ENCODE measurements at places on chromosomes 6 and 20.

GRCh38 chr6:19415605-19416326, 421.4 kb upstream of the ID4 start:
- DNase-seq: no peak

DNA sequence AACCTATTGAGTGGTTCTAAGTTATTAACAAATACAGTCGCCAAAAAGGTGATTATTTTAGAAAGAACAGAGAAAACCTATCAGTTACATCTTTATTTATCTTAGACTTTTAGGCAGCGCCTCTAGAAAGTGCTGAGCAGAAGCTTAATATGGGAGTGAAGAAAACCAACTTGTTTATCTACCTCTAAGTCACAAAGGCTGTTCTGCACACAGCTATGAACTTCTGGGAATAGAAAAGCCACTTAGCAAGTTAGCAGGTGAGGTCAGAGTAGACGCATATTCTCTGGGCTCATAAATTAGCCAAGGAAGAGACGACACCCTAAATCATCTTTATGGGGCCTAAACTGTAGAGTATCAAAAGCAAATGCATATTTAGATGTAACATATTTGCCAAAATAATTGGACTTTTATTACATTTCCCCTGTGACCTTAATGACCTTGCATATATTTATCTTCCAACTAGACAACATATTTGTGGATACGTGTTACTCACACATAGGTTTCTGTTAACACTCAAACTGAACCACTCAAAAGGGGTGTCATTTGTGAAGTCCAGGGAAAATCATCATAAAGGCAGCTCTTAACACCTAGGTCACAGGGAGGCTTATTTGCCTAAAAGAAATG, 267.1 kb downstream of the ADGB start:
- DNase-seq: no peak

- DNase-seq: no peak
Measured at GRCh38 chr20:54820392-54820791, 345.0 kb downstream of the DOK5 start.

- DNase-seq: no peak
Measured at GRCh38 chr6:166305562-166306117, 2.6 kb downstream of the PRR18 start.

- no peak for DNase-seq
Measured at GRCh38 chr6:102488729-102489128, 1095.2 kb downstream of the GRIK2 start.

- DNase-seq: peak; percentile 22
Measured at GRCh38 chr6:158047563-158048323, 66.1 kb downstream of the SYNJ2 start.

DNA sequence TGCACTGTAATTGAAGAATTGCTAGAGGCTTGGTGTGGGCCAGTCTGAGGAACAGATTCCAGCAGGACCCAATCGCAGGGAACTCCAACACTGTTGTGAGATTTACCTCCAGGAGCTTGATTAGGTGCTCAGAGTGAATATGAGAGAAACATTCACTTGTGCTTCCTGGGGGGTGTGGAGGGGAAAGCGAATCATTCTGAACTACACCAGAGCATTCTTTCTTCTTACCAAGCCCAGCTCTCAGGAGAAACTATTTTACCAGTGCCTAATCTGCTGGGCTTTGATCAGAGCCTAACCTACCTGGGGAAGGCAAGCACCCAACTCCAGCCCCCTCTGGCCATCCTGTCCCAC, 7.4 kb upstream of the SIRPB1 start:
- DNase-seq: no peak

- no peak for DNase-seq
Measured at GRCh38 chr6:137210903-137211302, 8.3 kb downstream of the IFNGR1 start.

DNA sequence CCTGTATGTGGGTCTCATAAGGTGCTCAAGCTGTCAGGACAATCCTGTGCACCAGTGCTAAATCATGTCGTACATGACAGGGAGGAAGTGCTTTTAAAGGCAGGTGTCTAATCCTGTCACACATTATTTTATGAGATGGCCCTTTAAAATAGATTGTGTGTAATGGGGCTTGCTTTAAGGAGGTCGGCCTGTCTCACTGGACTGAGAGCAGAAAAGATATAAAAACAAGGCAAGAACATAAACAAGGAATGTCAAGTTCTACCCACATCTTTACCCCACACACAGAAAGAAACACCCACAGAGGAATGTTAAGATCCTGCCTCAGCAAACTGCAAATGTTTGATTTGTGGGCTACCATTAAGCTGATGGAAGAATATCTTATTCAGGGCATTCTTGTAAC, 279.0 kb downstream of the FOXA2 start:
- DNase-seq: no peak

- no peak for DNase-seq
Measured at GRCh38 chr6:167832497-167833395, 6.0 kb downstream of the AFDN start.

DNA sequence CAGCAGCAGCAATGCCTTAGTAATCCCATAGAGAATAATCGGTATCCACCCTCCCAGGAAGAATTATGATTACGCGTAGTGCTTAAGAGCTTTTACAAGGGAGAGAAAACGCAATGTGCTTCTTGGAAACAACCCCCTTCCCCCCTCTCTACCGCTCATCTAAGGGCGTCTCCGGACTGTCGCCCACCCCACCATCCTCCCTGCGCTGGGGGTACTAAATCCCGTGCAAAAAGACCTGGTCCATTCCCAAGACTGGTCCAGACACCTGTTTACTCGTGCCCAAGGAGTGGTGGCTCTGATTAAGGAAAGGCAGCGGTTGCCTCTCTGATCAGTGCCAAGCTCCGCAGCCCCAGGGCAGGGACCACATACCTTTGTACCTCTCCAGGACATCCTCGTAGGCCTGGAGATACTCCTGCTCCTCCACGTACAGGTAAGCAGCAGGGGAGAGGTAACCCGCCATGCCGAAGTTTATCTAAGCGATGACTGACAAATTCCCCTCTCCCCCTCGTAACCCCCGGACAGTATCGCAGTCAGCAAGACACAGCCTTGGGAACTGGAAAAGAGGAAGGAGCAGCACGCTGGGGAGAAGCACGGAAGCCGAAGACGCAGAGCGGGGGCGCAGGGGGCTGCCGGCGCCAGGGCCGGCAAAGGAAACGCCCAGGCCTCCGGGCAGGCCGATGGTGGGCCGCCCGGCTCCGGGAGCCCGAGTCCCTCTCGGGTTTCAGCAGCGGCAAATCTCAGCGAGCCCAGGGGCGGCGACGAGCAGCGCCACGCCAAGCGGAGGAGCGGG, 112.0 kb upstream of the BEND6 start:
- peak; percentile 22 for DNase-seq

DNA sequence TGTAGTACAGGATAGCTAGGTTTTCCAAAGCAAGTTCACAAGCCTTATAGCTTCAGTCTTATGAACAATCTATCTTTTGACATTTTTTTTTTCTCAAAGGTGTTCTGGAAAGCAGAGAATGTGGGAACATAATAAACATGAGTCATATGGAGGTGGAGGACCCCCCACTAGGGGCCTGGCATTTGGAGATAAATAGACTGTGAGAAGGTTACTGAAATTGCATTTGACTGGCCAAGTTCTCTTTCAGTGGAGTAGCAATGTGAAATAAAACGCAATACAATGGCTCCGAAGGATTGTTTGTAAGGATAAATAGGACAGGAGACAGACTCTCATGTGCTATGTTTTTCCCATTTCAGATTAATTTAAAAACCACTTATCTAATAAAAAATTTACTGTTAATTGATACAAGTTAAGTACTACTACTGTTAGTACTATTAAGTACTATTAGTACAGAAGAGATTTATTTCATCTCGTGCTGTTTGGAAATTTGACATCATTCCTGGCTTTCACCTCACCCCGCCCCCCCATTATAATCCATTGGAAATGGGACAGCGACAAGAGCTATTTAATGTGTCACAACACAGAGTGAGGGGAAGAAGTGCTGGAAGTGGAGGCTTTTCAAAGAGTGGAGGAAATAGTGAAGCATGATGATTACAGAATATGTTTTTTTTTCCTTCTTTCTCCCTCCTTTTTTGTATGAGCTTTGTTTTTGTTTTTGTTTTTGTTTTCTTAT, 122.6 kb upstream of the ID4 start:
- DNase-seq: no peak

- DNase-seq: no peak
Measured at GRCh38 chr20:53202777-53203176, 230.6 kb downstream of the TSHZ2 start.

GRCh38 chr20:36392989-36393388, 86.8 kb downstream of the DLGAP4 start:
- no peak for DNase-seq

- no peak for DNase-seq
Measured at GRCh38 chr6:121652223-121652622, 216.8 kb downstream of the GJA1 start.

GRCh38 chr6:87396595-87397392, 11.0 kb upstream of the CFAP206 start:
- DNase-seq: no peak

DNA sequence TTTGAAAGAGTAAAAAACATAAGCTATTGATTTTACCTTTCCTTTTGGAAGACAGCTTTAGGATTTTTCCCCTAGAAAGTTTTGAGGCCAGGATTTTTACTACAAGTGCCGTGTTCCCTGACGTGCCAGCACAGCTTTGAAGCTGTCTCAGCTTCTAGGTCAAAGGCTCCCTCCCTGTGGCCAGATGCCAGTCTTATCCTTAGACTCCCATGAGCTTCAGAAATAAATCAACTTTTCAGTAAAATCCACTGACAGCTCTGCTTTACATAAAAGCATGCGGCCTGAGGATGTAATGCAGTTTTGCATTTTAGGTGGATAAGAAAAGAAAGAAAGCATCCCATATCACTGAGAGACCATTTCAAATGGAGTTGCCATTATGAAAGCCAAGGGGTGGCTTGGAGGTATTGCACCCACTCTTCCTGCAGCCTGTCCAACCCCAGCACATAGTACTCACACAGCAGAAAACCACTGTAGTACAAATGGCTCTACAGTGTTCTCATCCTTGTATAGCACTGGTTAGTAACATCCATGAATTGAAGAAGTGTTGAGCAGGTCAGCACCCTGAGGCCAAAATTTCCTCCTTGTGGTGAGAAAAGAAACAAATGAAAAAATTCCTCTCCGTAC, 15.2 kb upstream of the ATXN1 start:
- DNase-seq: no peak

- DNase-seq: no peak
Measured at GRCh38 chr6:116087437-116088027, 13.1 kb upstream of the NT5DC1 start.

DNA sequence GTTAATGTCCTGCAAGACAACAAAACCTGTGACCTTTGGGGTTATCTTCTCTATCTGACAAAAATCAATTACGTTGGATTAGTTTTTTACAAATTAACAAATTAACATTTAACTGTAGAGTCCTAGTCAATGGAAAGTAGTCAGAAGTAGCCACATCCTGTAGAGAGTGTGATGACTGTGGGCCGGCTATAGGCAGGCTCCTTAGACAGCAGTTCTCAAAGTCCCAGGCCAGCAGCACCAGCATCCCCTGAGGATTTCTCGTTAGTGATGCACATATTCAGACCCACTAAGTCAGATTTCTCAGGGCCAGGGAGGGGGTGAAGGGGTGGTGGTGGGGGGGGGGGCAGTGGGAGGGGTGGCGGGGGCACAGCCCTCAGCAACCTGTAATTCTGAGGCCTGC, 37.2 kb downstream of the ZNF341 start:
- no peak for DNase-seq

DNA sequence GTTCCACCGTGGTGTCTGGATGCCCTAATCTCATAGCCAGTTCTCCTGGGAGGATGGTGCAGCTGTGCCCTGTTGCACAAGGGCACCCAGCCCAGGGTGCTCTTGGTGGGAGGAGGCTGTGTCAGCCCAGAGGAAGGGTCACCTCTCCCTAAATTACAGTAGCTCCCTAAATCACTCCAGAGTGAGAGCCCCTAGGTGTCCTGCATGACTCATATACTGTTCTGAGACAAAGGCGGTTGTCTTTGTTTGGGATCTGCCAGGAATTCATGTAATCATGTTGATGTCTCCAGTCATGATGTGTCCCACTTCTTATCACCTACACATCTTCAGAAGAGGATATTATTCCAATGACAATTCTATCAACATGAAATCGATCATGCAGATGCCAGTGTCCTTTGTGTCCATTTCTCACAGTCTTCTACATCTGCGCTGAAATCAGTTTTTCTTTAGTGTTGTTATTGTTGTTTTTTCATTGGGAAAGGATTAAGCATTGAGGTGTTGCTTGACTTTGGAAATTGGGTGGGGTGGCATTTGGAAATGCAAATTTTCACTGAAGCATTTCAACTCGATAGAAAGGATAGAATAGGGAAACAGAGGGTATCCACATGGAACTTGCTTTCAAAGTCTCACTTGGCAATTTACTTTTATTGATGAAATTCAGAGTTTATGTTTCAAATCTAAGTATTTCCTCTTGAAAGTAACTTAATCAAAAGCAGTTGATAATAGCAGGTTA, 19.5 kb downstream of the PERP start:
- no peak for DNase-seq

- no peak for DNase-seq
Measured at GRCh38 chr20:48339986-48340882, 487.6 kb downstream of the PREX1 start.

DNA sequence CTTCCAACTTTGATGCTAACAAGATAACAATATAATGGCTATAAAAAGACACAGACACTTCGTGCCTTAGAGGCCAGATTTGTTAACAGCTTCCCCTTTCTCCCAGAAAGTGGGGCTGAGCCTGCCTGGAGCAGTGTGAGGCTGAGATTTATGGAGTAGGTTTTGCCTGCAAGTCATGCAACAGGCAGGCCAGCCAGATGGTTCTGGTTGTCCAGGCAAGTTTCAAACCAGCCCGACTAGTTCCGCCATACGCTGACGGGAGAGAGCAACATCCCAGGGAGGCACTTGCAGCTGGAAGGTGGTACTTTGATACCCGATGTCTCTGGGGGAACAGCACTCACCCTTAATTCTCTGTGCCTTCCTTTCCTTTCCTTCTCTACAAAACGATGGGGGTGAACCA, 81.3 kb upstream of the NAA20 start:
- no peak for DNase-seq

DNA sequence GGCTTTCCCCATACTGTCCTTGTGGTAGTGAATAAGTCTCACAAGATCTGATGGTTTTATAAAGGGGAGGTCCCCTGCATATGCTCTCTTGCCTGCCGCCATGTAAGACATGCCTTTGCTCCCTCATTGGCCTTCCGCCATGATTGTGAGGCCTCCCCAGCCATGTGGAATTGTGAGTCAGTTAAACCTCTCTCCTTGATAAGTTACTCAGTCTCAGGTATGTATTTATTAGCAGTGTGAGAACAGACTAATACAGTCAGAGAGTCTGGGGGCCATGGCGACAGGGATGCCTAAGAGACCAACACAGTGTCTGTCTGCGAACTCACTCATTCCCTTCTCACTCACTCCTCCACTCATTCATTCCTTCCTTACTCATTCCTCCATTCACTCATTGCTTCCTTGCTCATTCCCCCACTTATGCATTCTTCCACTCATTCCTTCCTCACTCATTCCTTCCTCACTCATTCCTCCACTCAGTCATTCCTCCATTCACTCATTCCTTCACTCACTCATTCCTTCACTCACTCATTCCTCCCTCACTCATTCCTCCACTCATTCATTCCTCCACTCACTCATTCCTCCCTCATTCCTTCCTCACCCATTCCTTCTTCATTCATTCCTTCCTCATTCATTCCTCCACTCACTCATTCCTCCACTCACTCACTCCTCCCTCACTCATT, 137.5 kb upstream of the AGPAT4 start:
- DNase-seq: no peak

Measured in pancreas (tissue), 10 donors.